ENCODE measurements at places on chromosomes 5 and 9. TPM values are rescaled to one million over a fixed set of nuclear protein-coding genes. Genes with fewer than 3 reads are reported as not detected.

Gene ZDHHC12
- 15.7 TPM for total RNA-seq

Gene PDCD1LG2
- 3.3 TPM for total RNA-seq

Gene PCDHA7
- 1.3 TPM for total RNA-seq

Gene PCDHGC4
- 2.6 TPM for total RNA-seq

Gene KCNV2
- not detected for total RNA-seq

Gene TMEM174
- not detected for total RNA-seq

Gene GGTA1
- total RNA-seq = 6.2 TPM

Gene CD274
- 2.9 TPM for total RNA-seq

Gene GABRA1
- total RNA-seq = not detected

Gene NMUR2
- 0.33 TPM for total RNA-seq

GRCh38 chr5:2688586-2688985 is 62.9 kb downstream of the IRX2 start:
- no peak for DNase-seq

DNA sequence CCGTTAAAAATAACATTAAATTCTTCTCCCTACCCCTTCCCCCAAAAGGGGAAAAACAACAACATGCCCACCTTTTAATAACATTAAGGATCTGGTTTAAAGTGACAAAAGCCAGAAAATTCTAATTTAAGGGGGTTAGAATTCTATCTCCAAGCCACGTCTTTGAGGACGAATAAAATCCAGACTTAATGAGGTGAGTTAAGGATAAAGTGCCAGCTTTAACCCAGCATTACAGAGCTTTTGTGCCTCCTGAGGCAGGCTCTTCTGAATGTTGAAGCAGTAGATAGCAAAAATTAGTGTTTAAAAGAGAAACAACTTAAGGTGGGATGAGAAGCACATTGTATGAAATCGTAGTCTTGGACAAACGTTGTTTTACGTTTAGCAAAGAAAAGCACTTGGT is 329.0 kb upstream of the MPDZ start:
- DNase-seq = no peak

DNA sequence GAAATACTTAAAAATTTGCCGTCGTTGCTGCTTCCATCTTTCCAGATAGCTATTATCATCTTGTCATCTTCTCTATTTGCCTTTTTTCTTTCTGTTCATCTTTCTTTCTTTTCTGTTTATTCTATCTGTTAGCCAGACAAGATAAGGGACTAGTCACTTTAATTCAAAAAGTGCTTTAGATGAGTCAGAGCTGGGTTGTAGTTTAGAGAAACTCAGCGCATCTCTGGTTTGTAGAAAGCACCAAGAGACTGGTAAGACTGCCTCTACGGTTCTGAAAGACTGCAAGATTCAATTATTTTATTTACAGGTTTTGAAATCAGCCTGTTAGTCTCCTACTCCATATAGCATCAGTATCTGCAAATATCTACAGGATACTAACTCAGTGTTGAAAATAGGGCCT is 562.8 kb upstream of the RIOK2 start:
- DNase-seq = no peak

DNA sequence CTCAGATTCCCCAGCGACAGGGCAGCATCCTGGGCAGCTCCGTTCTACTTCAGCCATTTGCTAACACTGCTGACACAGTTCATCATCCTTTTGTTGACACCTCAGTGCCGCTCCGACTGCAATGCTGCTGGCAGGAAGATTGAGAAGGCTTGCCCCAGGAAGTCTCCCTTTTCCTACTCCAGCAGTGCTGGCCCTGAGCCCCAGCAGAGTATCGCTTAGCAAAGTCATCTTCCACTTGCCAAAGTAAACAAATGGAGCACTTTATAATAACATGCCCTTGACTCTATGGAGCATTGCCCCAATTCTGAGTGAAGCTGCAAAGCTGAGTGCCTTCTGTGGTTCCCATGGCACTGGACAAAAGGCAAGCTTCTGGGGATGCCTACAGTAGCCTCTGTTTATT is 32.2 kb downstream of the PRLR start:
- DNase-seq = peak; percentile 72

- DNase-seq = no peak
These were observed 4.8 kb downstream of the NR3C1 start for GRCh38 chr5:143398451-143399237.

DNA sequence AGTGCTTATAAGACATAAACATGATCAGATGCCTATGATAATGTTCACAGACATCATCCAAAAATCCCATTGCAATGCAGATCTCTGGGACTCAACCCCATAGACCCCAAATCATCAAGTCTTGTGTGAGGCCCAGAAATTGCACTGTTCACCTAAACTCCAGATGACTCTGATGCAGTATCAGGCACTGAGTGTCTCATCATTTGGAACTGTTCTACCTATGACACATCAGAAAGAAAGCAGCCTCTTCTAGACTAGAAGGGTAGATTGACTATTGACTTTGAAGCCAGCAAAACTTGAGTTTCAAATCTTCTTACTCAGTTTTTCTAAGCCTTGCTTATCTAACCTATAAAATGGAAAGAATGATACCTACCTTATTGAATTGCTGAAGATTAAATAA is 58.7 kb upstream of the PAPPA start:
- no peak for DNase-seq

- no peak for DNase-seq
These were observed 65.8 kb downstream of the NDUFAF2 start for GRCh38 chr5:61010467-61011454.

DNA sequence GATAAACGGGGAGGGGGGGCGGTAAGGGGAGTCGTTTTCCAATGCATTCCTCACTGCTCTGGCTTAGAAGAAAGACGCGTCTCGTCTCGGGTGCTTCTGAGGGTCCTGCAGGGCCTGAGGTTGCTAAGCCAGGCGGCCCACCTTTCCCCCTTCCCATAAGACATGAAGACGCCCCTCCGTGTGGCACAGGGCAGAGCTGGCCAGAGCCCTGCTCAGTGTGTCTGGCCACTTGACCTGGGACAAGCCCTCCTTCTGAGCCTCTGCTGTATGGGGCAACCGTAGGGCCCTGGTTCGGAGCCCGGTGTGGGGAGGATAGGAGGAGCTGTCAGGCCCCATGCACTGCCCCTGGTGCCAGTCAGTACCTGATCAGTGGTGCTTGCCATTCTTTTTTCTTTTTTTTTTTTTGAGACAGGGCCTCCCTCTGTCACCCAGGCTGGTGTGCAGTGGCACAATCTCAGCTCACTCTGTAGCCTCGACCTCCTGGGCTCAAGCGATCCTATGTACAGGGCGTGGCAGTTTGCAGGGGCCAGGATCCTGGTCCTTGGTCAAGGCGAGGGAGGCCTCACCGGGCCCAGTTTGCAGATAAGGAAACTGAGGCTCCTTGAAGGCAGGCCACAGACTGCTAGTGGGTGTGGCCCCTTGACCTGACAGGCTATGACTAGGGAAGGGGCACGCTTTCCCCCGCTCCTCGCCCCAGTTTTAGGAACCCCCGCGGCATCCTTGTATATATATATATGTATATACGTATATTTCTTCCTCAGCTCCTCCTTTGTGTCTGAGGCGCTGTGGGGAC is 172.3 kb upstream of the IER5L start:
- no peak for DNase-seq

DNA sequence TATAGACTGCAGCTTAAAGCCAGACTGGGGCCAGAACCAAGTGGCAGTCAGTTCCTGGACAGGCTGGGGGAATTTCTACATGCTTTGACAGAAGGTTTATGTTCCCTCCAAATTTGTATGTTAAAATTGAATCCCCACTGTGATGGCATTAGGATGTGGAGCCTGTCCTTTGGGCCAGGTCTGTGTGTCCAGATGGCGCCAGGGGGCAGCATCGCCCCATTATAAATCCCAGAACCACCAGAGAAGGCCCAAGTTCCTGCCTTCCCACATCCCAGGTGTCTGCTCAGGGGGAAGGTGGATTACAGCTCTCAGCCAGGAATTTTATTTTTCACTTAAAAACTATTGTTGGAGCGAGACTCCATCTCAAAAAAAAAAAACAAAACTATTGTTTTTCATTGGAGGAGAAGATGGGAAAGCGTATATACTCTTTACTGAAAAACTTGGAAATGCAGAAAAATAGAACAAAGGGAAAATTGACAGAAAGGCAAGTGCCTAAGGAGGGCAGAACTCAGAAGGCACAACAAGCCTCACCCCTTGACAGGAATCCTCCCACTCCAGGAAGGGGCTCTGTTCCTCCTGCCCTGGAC is 5.0 kb downstream of the IL3 start:
- DNase-seq = peak; percentile 47

DNA sequence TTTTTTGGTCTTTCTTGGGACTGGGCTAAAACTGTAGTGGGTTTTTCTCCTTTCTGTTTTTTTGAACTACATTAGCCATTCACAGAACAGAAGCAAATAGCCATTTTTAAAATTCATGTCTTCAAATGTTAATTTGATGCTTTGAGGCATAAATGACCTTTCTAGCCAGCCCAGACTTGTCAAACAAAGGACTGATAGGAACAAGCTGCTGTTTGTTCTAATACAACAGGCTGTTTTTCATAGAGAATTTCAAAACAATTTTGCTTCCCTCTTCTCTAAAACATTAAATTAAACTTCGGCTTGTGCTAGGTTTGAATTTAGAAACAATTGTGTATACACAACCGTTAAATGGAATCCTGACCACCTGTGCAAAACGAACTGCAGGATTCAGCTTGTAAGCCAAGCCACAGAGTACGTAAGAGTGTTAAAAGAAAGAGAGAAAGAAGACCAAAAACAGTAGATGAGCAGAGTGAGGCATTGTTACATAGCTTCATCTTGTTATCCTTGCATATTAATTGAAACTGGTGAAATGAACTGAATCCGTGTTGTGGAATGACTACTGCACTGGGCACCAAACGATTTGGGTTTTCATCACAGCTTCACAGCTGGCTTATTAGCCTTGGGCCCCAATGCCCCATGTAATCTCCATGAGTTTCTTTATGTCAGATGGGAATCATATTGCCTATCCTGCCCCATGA is 100.0 kb downstream of the ZSWIM6 start:
- DNase-seq = no peak

DNA sequence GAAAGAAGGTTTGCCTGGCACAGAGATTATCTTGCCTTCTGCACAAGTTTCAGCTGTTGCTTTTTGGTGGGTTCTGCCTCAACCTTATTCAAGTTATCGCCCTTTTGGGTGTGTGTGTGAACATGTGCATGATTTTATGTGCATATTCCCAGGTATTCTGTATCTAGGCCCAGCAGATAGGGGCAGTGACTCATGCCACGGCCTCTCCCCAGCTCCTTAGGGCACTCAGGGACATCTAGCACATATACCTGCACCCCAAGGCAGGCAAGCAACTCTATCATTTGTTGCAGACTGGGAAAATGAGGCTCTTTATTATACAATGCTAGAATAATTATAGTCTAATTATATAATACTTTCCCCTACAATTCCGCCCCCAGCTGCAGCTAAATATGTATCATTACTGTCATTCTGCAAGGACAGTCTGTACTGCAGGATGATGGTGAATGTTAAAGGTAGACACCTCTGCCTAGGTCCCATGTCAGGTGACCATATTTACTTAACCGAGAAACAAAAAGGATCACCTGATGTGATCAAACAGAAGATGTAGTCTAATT is 128.9 kb downstream of the PDE8B start:
- no peak for DNase-seq

- no peak for DNase-seq
These were observed 520 bp downstream of the PCDH12 start for GRCh38 chr5:141957367-141957996.

All from breast epithelium (tissue), 4 donors.